Caudate nucleus (tissue), 63 donors: ENCODE measurements at places on chromosomes 11 and 22.

- no peak for DNase-seq
Observed at GRCh38 chr22:41674846-41675340, 13.8 kb downstream of the SNU13 start.

GRCh38 chr22:30043161-30043560, 37.1 kb upstream of the HORMAD2 start:
- DNase-seq: no peak

GRCh38 chr11:1305063-1305495, 4.4 kb downstream of the TOLLIP start:
- no peak for DNase-seq

GRCh38 chr11:130531061-130531460, 82.6 kb downstream of the ADAMTS15 start:
- no peak for DNase-seq

GRCh38 chr11:126874831-126875230, 125.7 kb downstream of the KIRREL3 start:
- no peak for DNase-seq

DNA sequence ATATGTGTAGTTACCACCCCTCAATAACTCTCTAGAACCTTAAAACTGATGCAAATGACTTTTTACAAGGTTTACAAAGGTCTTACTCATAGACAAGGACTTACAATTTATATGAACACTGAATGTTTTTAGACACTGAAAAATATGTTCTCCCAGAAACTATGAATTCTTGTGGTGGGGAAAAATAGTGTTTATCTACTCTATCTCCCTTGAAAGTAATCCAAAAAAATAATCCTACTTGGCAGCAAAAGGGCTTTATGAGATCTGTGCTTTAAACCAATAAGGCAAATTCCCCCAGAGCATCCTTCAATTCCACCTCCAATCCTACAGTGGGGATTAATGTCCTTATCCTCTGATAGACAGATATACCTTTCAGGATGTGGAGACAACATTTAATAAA, 1984.1 kb upstream of the RAG2 start:
- no peak for DNase-seq

- DNase-seq: no peak
Observed at GRCh38 chr22:43900206-43900605, 8.4 kb upstream of the PNPLA5 start.

- DNase-seq: no peak
Observed at GRCh38 chr11:43925063-43925931, 17.1 kb upstream of the C11orf96 start.

GRCh38 chr11:118607401-118608359, at the start of gene PHLDB1:
PHLDB1 (plus strand) TSS chr11:118607615; CDS start chr11:118613837, 6,222 bp downstream.
- peak; percentile 86 for DNase-seq

DNA sequence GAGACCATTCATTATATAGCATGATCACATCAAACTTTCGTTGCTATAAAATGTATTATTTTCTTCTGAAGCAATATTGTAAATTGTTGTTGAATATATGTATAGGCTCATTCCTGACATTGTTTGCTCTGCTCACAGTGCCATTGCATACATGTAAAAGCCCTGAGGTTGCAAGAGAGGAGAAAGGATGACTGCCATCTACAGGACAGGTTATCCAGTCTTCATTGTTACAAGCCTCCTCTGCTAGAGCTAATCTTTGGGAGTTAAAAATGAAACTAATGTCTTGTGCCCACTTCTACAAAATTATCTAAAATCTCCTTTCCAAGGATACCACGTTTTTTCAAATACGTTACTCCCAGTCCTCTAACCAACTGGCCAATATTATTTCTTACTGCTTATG, 16.4 kb upstream of the OR5AL1 start:
- no peak for DNase-seq

GRCh38 chr11:94152678-94153065, 24.0 kb downstream of the PANX1 start:
- DNase-seq: no peak

- no peak for DNase-seq
Observed at GRCh38 chr11:14424096-14424495, 65.1 kb upstream of the RRAS2 start.

GRCh38 chr11:6357222-6357621, 33.1 kb upstream of the SMPD1 start:
- DNase-seq: no peak

DNA sequence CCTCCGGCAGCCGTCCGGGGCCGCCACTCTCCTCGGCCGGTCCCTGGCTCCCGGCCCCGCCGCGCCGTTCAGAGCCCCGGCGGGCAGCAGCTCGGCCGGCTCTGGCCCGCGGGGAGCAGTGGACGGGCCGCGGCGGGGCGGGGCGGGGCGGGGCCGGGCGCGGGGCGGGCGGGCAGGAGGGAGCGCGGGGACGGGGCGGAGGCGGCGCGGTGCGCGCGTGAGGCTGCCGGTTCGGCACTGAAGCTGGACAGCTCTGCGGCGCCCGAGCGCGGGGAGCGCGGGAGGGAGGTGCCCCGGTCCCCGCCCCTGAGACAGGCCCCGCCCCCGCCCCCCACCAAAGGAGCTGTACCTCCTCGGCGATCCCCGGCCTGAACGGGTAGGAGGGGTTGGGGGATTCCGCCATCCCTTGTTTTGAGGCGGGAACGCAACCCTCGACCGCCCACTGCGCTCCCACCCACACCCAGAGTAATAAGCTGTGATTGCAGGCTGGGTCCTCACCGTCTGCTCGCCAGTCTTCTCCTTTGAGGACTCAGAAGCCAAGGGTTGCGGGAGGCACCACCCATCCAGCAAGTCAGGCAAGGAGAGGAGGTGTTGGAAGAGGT, at the start of gene DRD2:
Gene DRD2 (minus strand): TSS at position 239 of the 602 bp plus-strand sequence. CDS start 50,747 bp downstream, outside the sequence.
- DNase-seq: no peak

- no peak for DNase-seq
Observed at GRCh38 chr11:28616160-28616965, 508.2 kb downstream of the METTL15 start.

DNA sequence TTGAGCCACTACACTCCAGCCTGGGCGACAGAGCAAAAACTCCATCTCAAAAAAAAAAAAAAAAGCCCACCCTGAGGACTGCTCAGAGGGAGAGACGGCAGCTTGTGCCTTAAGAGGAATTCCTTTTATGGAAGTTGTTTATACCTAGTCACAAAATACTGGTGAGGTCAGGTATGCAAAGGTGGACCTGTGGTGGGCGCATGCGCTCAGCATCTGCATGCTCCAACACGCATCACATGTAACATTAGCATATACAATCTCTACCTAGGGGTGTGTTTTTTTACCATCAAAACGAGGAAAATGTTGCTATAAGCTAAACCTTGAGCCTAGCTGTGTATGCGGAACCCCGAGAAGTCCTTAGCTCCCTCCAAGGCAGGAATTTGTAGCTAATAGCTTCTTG, 6.8 kb upstream of the SART1 start:
- no peak for DNase-seq

DNA sequence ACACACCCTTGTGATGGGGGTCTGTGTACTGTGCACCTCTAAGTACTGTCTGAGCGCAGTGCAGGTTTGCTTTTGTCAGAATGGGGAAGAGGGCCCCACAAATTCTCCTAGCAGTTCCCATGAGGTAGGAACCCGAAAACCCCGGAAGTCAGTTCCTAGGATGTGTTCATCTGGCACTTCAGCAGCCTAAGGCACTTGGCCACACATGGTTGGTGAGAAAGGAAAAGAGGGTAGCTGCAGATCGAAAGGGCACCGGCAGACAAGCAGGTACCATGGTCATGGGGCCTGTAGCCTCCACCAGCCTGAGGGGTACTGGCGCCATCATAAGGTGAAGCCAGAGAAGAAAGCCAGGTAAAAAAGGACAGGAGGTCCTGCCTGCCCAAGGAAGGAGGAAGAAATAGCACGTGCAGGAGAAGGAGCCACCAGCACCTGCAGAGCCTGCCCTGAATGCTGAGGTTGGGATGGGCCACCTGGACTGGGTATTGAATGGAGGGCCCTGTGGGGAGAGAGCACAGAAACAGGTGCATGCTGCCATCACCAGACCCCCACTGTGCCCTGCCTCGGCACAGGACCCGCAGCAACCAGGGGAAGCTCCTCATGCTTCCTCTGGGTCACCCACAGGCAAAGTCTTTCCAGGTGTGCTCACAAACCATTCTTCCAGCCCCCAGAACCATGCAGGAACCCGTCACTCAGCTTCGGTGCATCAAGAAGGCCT, 8.1 kb upstream of the CASTOR1 start:
- DNase-seq: no peak

GRCh38 chr11:19770277-19770676, 57.6 kb downstream of the NAV2 start:
- no peak for DNase-seq

DNA sequence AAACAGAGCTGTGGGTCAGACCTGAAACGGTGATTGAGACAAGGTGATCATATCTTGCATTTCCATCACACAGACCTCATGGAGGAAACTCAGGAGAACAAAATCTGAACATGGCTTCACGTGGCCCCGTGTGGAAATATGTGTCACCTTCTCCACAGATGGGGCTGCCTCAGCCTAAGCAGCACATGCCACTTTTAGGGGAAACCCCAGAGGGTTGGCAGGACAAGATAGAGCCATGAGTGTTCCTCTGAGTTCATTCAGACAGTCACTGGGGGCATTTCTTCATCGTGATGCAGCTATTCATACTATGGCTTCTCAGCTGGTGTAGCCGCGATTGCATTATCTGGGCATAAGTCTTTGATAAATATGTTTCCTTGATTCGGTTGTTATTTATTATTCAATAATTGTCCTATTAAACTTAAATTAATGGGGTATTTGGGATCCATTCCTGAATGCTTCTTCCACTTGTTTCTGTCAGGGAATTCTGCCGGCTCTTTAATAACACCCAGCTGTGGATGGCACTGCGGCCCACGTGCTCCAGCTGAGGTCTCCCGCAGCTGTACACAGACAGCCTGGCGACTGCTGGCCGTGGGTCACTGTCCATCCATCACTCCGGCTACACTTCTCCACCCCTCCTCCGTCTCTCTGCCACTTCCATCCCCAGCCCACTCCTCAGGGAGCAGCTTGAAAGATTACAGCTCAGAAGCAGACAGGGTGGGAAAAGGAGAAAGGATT, 485.1 kb downstream of the OPCML start:
- no peak for DNase-seq

GRCh38 chr11:34192481-34193401, 87.3 kb downstream of the NAT10 start:
- DNase-seq: no peak
